ENCODE measurements at places on chromosomes 3 and 15.

GRCh38 chr15:70563561-70564095, 199.7 kb downstream of the UACA start:
- DNase-seq = no peak

GRCh38 chr15:50876260-50876988, 32.1 kb upstream of the AP4E1 start:
- no peak for DNase-seq

- no peak for DNase-seq
Observed at GRCh38 chr3:180633722-180634121, 31.8 kb downstream of the TTC14 start.

DNA sequence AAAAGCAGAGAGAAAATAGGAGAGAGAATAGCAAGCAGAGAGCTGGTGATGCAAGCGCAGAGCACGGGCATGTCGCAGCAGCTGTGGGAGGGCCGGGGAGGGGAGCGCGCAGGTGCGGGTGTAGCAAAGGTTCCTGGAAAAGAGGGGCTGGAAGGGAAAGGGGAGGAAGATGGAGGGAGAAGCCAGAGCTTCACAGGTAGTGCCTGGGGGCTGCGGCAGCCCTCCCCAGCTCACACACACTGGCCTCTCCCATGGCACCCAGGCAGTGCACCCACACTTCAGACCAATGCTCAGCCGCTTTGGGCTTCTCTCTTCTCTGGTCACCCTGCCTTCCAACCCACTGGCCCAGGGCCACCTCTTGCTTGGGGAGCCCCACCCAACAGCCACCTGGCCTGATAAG, 72.1 kb downstream of the ADAMTS7 start:
- DNase-seq = no peak

DNA sequence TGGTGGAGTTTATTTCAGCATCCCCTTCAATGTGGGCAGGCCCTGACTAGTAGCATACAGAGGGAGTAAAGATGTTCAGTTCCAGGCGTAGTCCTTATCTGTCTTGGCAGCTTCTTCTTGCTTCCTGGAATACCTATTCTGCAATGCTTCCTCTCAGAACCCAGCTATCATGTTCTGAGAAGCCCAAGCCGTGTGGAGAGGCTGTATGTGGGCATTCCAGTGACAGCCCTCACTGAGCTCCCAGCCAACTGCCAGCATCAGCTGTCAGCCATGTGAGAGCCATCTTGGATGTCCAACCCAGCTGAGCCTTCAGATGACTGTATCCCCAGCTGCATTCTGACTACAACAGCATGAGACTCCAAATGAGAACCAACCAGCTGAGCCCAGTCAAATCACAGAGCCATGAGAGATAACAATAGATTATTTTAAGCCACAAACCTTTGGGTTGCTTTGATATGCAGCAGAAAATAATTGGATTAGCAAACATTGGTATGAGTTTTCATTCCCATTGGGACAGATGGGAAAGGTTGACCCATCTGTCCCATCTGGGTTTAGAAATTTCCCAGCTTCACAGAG, 8.4 kb upstream of the CMTM7 start:
- DNase-seq = no peak

Measured in fibroblast of lung (primary cell).